ENCODE measurements at places on chromosomes 5 and 9.

- no peak for DNase-seq
Observed at GRCh38 chr5:152124409-152125041, 199.9 kb upstream of the GLRA1 start.

- DNase-seq: no peak
Observed at GRCh38 chr5:120396186-120396585, 67.9 kb upstream of the PRR16 start.

GRCh38 chr9:20693068-20693467 lies 9.0 kb downstream of the FOCAD start:
- no peak for DNase-seq

DNA sequence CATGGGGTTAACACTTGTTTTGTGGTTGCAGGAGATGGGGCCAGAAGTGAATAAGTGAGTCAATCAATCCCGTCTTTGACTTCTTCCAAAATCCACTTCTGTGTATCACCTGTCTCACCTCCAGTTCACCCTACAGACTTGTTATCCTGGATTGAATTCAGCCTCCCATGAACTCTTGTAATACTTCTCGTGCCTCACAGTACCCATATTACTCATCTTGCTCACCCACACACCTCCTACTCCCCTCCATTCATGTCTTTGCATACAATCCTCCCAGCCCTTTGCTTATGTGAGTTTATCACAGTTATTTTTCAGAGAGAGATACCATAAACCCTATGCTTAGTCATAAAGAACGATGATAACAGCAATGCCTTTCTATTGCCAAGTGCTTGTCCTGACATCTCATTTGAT lies 52.9 kb upstream of the PAPPA start:
- no peak for DNase-seq

- DNase-seq: no peak
Observed at GRCh38 chr5:158813275-158813674, 286.4 kb downstream of the EBF1 start.

- DNase-seq: no peak
Observed at GRCh38 chr5:71537687-71538086, 49.5 kb upstream of the MCCC2 start.

GRCh38 chr9:2285416-2286332 lies 270.5 kb downstream of the SMARCA2 start:
- DNase-seq: no peak

DNA sequence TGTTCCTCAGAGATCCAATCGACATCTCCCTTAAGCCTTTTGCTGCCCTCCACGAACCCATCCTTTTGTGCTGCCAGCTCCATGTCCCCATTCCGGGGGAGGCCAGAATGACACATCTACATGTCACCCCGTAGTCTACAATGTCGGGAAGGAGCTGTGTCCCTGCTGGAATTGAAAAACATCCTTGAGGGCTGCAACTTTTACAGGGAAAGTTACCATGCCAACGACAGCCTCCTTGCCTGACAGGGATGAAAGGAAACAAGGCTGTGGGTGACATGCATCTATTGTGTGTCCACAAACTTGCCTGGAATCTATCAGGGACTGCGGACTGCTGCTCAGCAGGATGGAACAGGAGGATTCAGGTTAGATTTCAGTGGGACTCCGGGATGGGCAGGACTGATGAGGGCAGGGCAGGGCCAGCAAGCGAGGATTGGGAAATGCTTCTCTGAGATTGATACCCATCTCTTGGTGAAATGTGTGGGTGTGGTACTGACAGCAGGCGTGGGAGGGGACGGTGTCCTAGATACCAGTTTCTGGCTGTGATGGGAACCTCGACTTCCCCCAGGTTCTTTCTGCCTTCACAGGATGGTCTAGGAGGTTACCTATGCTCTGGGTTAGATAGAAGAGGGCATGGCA lies 25.5 kb downstream of the EGR1 start:
- DNase-seq: no peak

- DNase-seq: no peak
Observed at GRCh38 chr9:136044207-136044970, 50.7 kb downstream of the NACC2 start.

GRCh38 chr9:82164159-82164558 lies 175.6 kb downstream of the SPATA31D1 start:
- no peak for DNase-seq

- no peak for DNase-seq
Observed at GRCh38 chr9:100498592-100498991, 25.6 kb downstream of the TMEFF1 start.

DNA sequence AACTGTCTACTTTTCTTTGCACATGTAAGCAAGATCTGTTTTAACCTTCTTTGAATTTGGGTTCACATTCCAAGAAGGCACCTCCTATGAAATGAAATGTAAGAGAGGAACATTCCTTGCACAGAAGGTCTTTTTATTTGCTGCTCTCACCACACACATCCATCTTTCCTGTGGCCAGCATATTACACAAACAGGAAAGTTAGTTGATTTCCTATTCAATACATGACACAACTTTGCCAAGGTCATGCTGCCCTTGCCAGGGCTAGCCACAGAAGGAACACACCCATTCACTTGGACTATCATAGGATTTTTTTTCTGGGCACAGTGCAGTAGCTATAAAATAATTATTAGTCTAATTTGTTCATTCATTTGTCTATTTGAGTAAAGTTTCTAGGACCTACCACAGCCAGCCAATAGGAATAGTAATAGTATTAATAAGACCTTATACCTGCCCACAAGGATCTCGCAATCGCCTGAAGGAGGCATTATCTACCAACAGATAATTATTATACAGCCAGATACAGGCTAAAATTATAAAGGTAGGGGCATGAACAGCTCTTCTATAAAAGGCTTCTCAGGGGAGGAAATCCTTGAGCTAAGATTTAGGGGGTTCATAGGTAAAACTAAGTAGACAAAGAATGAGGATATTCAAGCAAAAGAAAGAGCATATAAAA lies 78.1 kb upstream of the NREP start:
- DNase-seq: no peak

DNA sequence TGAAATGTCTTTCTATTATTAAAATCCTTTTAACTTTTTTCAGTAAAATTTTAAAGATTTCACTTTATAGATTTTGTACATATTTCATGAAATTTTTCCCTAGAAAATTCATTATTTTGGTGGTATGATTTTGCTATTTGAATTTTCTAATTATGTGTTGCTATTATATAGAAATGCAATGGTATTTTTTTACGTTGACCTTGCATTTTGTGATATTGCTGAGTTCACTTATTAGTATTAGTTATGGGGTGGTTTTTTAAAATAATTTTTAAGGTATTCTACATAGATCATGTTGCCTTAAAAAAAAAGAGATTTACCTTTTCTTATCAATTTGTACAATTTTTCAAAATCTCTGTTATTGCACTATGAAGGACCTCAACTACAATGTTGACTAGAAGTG lies 458.3 kb downstream of the TLE1 start:
- no peak for DNase-seq

- no peak for DNase-seq
Observed at GRCh38 chr5:178411083-178411482, 178.5 kb upstream of the PHYKPL start.

DNA sequence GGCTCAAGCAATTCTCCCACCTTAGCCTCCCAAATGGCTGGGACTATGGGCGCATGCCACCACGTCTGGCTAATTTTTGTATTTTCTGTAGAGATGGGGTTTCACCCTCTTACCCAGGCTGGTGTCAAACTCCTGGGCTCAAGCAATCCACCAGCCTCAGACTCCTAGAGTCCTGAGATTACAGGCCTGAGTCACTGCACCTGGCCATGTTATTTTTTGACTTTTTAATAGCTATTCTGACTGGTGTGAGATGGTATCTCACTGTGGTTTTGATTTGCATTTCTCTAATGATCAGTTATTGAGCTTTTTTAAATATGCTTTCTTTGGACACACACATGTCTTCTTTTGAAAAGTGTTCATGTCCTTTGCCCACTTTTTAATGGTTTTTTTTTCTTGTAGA lies 38.2 kb downstream of the FBXW2 start:
- no peak for DNase-seq

- no peak for DNase-seq
Observed at GRCh38 chr5:149284501-149284900, 12.8 kb downstream of the AFAP1L1 start.
